ENCODE measurements at places on chromosomes 1 and 21.

GRCh38 chr1:203567596-203567995, 59.0 kb upstream of the ATP2B4 start:
- ATAC-seq: no peak

- ATAC-seq: no peak
Measured at GRCh38 chr1:111742938-111743549, 3.8 kb upstream of the INKA2 start.

- no peak for ATAC-seq
Measured at GRCh38 chr1:244789276-244789580, 46.2 kb upstream of the COX20 start.

DNA sequence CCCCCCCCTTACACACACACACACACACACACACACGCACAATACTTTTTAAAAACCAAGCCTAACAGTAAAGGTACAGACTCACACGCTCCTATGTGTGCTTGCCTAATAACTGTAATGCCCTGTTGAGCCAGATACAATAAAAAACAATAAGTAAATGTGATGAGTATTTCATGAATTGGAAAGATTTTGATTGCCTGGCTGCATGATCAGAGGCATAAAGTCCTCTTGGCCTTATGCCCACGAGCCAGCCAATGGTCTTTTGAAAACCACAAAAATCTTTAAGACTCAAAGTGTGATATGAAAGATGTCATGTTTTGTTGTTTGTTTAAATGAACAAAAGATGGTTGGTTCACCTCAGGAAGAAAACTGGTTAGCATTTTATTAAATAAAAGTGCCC, 441.9 kb upstream of the ZRANB2 start:
- ATAC-seq: no peak

DNA sequence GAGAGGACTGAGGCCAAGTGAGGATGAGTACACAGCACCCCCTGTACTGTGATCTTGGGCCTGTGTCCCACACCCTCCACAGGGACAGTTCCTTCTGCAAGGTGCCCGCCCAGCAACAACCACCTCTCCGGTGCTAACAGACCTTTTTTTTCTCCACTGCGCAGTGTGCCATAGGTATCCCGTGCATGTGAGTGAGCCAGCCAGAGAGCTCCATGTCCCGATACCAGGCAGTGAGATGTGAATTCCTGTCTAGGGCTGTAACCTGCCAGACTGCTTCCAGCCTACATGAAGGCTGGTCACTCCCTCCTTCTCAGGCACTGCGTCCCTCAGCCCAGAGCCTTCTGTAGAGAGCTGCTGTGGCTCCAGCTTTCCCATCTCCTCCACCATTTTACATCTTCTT, 56.9 kb downstream of the PCBP3 start:
- ATAC-seq: no peak

DNA sequence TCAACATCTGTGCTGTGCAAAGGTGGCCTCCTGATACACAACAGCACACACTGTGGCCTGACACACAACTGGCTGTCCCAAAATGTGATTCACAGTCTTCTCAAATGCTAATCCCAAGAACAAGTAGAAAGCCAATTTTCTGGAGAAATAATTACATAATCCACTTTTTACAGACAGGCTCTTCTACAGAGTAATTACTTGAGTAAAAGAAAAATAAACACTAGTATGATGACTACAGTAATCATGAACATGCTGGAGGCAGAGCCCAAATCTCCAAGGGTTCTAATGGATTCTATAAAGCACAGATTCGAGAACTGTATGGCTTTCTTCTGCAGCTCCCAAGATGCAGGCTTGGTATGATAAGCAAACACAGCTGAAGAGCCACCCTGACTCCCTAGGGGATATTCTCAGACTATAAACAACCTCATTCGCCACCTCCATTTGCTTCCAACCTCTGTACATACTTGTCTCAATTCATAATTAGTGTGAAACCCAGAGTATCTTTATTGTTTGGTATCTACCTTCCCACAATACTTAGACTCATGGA, 81.9 kb downstream of the SIPA1L2 start:
- ATAC-seq: no peak

GRCh38 chr1:150976401-150976821, 1.8 kb upstream of the CERS2 start:
- ATAC-seq: no peak

DNA sequence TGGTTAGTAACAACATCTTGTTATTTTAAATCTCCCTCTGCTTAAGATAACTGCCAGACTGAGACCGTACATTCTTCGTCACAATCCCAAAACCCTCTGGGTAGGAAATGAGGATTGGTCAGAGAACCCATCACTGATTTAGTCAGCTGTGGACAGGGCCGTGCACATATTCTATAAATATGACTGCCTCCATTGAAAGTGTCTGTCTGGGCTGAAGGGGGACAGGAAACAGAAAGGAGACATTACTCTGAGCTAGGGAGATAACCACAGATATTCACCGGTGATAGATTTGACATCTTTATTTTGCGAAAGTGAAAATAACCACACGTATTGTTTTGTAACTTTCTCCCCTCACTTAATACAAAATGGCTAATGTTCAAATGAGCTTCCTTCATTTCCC, 36.9 kb upstream of the ST6GALNAC5 start:
- ATAC-seq: no peak

DNA sequence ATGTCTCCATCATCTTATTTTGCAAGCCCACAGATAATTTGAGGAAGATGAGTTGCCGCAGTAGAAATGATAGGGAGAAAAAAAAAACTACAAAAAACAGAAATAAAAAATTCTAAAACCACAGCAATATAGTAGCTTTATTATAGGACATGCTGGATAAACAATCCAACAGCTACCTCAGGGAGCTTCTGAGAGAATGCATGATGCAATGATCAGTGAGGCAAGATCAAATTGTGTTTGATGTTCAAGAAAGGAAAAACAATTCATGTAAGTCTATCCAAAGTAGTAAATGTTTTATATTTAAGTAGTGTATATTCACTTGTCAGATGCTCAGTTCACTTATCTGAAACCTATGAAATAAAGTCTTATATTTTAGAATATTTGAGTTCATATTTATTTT, 6.7 kb downstream of the CR1L start:
- no peak for ATAC-seq

DNA sequence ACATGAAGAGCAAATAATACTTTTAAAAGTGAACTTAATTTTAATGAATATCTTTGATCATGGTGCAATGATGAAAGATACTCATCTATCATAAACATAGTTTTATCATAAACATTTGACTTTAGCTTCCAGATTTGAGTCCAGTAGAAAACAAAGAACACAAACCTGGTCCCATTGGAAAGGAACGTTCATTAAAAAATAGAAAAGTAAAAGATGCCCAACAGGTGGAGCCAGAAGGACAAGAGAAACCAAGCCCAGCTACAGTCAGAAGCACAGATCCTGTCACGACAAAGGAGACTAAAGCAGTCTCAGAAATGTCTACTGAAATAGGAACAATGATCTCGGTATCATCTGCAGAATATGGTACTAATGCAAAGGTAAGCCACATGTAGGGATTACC, 55.6 kb upstream of the MYOCOS start:
- ATAC-seq: no peak

DNA sequence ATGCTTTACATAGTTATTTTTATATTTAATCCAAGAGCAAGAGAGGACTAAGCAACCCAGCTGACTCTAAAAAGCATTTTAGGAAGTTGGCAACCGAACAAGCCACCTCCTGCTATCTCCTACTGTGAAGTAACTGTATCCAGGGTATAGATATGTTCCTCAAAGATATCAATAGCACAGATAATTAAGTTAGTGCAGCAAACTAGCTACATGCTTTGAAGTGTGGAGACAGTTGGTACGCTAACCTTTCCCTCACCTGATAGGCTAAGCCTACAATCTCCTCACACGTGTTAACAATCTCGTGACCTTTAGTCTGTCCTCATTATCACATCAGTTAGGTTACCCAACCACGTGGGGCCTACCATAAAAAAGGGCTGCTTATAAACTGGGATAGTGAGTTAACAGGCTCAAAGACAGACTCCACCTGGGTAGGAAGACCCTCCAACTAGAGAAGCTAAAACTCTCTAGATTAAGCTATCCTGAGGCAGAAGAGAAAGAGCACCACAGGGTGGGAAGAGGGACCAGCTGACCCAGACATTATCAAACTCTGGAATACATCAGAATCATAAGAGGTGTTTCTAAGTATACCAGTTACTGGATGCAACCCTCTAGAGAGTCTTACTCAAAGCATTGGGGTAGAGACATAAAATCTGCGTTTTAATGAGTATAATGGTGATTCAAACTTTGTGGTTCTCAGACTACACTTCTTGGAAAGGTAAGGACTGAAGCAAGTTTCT, 340.1 kb upstream of the ESRRG start:
- no peak for ATAC-seq

DNA sequence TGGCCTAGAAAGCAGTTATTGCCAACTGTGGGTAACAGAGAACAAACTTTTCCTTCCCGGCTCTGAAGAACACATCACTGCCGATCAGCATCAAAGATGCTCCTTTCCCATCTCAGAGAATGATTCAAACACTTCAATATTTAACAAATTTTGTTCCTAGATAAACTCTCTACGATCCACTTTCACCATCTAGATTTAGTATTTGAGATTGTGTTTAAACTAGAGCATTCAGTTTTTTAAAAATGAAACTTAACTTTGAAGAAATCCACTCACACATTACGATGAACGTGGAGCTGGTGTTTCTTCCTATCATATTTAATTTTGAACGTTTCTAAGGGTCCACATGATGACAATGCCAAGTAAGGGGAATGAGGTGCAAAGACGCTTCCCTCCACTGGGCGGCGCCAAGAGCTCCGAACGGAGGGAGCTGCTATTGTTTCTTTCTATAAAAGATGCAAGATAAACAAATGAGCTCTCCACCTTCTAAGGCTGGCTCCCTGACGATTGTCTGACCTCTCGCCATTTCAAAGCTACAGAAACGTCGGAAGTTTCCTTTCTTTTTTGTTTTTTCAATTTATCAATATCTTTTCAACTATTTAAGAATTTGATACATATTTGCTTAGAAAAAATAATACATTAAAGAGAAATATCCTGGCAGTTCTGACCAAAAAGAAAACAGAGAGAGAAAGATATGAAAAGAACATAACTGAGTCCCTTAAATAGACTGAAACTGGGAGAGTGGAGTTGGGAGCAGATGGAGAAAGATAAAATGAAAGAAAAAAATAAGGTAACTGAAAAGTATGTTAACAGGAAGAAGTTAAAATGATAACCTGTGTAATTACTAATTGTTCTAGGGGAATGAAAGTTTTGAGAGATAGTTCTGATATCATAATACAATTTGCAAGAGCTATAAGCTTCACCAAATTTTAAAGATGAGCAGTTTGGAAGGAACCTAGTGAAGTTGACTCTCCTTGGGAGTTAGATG, 4.4 kb upstream of the BARHL2 start:
- ATAC-seq: peak; percentile 57

DNA sequence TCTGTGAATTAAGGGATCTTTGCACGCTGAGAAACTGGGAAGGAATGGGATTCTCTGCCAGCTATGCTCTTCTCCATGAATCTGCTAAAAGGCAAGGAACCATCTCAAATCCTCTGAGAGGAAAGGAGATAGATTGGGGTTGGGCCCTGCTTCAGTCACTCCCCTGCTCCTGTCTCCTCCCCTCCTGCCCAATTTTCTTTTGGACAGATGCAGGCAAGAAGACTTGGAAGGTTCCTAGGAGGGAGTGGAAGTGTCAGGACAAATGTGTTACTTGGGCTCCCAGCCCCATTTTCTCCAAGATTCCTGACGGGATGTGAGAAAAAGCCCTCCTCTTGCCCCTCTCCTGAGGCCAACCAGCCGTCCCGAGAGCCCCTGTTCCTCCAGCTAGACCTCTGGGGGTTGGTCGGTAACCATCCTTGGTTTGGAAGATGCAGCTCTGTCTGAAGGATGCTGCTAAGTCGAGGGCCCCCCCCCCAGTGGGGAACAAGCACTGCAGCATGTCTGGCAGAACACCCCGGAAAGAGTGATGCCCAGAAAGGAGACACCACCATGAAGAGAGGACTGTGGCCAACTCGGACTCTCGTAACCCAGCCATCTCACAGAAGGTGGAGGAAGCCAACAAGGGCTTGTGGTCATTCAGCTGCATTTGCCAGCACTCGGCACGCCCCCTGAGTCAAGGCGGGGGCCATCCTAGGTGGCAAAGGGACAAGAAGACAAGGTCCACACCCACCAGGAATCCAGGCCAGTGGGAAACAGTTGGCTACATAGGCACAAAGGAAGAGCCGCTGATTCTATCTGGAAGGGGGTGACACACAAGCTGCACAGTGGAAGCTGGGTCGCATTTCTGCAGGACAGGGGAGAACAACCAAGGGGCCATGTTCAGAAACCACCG, 43.7 kb downstream of the CDK18 start:
- no peak for ATAC-seq

DNA sequence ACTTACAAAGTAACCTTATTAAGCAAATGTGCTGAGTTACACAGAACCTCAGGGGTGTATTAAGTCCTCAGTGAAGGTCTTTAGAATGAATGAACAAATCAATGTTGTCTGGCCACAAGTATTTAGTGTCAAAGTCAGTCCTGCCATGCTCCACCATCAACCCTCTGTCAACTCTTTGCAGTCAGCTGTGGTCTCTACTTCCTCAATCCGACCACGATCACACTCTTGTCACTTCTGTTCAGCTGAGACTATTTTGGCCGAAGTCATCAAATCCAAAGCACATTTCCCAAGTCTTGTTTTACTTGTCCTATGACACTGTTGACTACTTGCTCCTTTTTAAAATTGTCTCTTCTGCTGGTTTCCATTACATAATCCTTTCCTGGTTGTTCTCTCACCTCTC, 173.5 kb downstream of the ST6GALNAC5 start:
- no peak for ATAC-seq

DNA sequence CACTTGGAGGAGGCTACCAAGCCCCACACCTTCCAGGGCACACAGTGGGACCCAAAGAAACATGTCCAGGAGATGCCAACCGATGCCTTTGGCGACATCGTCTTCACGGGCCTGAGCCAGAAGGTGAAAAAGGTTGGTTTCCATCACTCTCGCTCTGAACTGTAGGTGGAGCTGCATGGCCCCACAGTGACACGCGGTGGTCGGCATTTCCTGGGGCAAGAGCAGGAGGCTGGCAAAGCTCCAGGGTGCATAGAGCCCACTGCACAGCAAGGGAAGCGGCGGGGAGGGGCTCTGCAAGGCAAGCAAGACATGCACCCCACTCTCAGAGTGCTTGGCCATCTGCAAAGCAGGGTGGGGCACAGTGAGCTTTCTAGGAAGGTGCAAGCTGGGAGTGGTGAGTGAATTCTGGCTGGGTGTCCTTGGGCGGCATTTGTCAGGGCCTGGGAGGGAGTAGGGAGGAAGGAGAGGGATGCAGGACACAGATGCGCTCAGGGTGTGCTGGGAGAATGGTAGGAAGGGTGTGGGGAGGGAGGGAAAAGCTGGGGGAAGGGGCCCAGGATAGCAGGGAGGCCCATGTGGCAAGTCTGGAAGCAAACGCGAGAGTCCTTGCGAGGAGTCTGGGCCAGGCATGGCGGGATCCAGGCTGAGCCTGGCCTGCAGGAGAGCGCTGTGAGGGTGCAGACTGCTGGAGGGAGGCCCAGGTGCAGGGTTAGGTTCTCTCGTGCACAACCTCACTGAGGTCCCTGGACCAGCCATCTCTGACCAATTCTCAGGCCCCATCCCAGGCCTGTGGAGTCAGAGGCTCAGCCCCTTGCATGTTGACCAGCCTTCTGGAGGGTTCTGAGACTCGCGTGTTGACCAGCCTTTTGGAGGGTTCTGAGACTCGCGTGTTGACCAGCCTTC, 11.0 kb downstream of the TRPM2 start:
- no peak for ATAC-seq
